ENCODE measurements at places on chromosomes 4 and X.

- DNase-seq, result no peak
Measured at GRCh38 chr4:612052-612748, 13.2 kb upstream of the PDE6B start.

DNA sequence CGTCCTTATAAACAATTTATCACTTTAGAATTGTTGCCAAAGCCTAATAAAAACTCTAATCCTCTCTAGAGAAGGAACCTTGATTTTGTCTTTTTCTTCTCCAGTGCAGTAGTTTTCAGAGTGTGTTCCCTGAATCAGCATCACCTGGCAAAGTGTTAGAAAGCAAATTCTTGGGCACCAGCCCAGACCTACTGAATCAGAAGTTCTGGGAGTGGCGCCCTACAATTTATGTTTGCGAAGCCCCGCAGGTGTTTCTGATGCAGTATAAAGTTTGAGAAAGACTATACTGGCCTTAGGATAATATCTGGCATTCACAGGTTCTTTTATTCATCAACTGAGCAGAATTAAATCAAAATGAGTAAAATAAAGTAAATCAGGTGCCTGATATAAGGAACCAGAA lies 645.8 kb upstream of the ATOH1 start:
- no peak for DNase-seq

GRCh38 chrX:72313707-72314641 lies 8.3 kb upstream of the CITED1 start:
- DNase-seq, result no peak

- DNase-seq, result no peak
Measured at GRCh38 chr4:111854494-111855087, 290.7 kb upstream of the FAM241A start.

- DNase-seq, result no peak
Measured at GRCh38 chrX:80423744-80424143, 3.5 kb downstream of the TENT5D start.

- no peak for DNase-seq
Measured at GRCh38 chr4:137998666-137999429, 243.3 kb downstream of the SLC7A11 start.

- DNase-seq, result no peak
Measured at GRCh38 chr4:13963601-13964000, 336.1 kb upstream of the BOD1L1 start.

DNA sequence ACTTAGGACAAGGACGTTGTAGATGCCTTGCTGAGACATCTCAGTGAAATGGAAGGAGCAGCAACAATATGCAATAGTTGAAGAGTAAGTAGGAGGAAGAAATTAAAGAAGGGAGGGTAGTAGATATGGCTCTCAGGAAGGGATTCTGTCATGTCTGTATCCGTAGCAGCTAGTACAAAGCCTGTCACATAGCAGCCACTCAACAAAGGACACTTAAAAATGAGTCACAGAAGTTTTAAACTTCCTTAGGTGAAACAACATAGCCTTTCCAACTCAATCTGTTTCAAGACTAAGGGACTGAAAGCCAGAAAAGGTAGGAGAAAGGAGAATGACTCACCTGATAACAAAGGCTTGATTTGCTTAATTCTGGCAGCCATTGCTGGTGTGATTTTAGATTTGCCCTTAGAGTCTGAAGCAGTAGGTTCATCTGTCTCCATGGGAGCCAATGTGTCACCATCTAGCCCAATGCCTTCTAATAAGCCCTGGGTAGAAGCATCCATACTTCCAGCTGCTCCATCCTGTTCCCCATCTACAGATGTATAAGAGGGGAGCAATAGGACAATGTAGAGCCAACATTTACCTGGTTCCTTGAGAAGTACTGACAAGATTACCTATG lies 86.6 kb downstream of the HUWE1 start:
- no peak for DNase-seq

DNA sequence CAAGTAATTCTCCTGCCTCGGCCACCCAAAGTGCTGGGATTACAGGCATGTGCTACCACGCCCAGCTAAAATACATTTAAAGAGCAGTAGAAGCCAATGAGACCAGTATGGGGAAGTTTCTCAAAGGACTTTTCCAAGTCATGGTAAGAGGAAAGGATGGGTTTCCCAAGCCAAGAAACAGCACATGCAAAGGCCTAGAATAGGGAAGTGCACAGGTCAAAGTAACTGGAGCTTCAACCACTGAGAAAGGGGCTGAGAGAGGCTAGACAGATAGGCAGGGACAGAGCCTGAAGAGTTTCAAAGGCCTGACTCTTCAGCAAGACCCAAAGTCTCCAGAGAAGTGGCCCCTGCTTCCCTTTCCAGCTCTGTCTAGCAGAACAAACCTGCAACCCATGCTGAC lies 162.1 kb downstream of the CORIN start:
- no peak for DNase-seq

DNA sequence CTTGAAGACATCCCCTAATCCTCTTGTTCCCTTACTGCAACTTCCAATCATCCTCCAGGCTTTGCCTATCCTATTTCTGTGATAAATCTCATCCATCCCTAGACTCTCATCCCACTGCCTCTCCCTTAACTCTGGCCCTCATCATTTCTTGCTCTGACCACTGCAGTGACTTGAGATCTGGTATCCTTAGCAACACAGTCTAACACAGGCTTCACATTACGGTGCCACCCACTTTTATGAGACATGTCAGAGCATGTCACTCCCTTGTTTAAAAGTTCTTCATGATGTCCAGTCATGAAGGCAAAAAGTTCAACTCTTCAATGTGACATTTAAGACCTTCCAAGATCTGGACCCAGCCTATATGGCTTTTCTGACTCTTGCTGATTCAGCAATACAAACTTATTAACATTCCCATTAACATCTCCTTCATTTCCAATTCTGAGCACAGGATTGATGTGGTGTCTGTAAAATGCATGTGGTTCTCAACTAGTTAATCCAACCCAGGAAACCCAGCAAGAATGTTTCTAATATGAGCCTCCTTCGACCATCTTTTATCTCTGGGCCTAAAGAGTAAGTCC lies 64.0 kb downstream of the OR13H1 start:
- no peak for DNase-seq

DNA sequence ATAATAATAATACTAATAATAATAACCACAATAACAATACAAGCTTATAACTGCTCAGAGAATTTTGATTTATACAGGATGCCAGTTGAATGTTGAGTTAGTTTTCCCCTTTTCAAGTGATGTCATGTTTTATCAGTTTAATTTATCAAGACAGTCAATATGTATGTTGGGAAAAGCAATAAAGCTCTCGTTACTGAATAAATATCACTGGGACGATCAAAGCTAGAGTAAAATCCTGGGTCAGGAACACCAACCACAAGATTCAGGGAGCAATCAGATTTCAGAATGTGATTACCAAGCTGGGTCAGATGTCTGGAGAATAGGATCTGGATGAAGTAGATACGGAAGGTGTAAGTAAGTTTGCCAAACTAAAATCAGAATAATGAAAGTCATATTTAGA lies 179.6 kb downstream of the GRID2 start:
- no peak for DNase-seq

DNA sequence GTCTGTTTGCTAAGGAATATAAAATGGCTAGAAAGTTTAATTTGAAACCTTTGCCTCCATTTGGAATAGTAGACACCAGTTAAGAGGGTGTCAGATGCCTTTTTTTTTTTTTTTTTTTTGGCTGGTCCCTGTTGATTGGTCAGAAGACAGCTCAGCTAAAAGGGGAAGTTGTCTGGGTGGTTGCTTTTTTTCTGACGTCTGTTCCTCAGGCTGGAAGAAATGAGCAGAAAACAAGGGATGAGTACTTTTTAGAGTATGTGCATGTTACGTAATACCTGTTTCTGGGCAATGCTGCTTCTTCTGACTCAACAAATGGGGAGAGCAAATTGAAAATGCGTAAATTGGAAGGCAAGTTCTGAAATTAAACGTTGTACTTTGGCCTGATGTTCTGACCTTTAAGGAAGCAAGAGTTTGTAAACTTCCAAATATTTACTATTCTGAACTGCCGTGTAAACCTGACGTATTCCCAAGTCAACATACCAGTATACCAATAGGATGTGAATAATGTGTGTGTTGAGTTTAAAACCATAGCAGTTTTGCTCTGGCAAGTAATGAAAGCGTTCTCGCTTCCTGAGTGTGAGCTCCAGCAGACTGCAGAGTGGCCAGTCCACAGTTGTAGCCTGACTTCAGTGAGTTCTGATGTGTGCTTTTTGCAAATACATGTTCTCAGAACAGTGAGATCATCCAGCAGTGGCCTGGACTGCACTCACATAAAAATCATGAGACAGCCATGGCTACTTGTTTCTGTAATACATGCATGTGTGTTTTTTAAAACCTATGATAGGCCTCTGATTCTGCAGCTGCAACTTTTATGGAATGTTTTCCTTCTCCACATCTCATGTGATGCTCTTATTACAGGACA lies 1.7 kb downstream of the SAT1 start:
- peak; percentile 39 for DNase-seq

GRCh38 chr4:112251019-112251643 lies 19.5 kb downstream of the AP1AR start:
- DNase-seq, result no peak

GRCh38 chrX:43969504-43970501 lies 3.4 kb downstream of the NDP start:
- DNase-seq, result no peak

GRCh38 chrX:150293311-150294013 lies 69.7 kb upstream of the MAMLD1 start:
- DNase-seq, result no peak

DNA sequence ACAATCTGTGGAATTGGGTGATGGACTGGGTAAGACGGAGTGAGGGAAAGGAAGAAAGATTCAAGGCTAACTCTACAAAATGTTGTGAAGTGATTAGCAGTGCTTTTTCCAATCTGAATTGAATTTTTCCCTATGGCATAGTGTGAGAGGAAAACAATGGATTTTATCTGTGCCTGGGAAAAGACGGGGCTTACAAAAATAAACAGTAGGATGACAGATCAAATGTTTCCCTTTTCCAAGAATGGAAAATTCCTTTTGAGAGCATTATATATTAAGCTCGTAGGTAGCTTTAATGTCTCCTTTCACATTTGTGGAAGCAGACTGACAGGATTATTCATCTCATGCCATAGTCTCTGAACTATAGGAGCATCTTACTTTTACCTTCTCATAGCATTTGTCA lies 27.8 kb downstream of the ATP11C start:
- DNase-seq, result no peak

- no peak for DNase-seq
Measured at GRCh38 chrX:57977992-57978391, 67.7 kb upstream of the ZXDA start.

DNA sequence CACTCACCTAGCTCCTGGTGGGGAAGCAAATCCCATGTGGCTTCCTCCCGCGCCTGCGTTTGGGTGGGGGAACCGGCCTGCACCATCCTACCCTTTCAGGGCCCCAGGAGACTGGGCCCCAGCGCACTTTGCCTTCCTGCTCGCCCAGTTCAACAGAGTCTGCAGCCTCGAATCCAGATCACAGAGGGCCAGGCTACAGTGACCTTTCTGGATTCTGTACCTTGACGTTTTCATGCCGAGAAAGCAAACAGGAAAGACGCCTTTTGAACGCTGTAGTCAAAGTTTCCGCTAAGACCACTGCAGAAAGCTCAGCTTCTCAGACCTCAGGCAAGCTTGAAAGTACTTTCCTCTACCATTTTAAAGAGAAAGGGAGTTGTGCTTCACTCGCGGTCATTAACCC lies 7.4 kb upstream of the BEND2 start:
- DNase-seq, result no peak

DNA sequence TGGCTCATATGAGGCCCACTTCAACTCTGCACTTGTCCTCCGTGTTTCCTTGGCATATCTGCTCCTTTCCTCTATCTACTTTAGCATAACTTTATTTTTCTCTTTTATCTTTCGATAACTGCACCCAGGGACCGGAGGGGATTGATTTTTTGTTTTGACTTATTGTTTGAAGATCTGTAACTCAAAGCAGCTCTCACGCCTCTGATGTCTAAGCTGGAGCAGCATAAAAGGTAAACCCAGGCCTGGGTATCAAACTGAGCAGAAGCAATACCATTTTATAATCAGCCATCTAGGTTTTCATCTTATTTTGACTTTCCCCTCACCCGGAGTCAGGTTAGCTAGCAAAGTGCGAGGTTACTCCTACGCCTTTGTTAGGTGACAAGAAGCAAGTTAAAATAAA lies 28.4 kb downstream of the LEF1 start:
- DNase-seq, result no peak

DNA sequence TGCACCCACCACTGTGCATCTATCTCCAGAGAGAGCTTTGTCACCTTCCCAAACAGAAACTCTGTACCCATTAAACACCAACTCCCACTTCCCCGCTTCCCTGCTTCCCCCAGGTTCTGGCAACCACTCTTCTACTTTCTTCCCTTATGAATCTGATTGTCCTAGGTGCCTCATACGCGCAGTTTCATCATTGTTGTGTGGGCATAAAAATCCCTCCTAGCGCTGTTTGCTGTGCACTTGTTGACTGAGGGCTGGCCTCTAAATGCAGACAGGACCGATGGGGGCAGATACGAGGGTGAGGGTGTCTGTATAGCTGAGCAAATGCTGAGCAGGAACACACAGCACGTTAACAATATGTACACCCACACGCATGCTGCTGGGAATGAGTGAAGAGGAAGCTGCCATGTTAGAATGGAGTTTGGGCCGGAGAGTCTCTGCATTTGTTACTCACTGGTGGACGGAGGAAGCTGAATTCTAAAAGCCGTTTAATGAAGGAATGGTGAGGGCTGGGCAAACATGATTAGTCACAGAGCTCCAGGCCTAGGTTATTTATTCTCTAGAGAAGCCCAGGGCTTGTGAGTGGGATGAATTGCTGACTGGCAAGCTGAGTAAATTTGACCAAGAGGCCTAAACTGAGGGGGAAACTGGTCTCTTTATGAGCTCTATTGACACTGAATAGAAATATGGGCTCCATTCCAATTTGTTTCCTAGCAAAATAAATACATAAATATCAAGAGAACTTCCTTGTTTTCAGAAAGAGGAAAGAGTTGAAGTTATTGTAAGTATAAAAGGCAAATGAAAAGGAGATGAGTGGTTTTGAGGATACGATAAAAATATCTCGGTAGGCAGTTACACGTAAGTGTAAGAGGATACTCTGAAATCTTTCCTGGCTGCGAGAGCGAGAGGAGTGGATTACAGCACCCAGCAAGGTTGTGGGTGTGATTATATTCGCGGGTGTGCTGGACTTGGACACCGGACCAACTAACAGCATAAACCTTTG lies 95.9 kb upstream of the RPS6KA3 start:
- no peak for DNase-seq

DNA sequence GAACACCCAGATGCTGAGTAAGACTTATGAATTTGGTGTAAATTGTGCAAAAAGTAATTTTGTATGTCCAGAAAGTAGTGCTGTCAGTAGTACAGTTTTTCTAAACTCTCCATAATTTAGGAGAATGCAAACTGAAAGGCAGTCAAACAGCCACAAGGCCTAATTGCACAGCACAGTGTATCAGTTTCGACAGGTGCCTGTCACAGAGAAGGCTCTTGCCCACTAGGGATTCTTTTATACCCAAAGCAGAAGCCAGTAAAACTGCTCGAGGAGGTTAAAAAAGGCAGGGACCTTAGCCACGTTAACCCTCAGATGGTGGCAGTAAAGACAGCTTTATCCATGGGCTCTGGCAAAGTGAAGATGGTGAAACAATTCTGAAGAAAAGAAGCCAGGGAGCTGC lies 69.4 kb upstream of the GATB start:
- no peak for DNase-seq

Measured in hematopoietic multipotent progenitor cell treated with erythropoietin and hydrocortisone succinate and interleukin-3 and kit ligand, for 17 days (in vitro differentiated cells).